ENCODE measurements at places on chromosomes 4 and X.

- DNase-seq = no peak
Observed at GRCh38 chr4:60432911-60433310, 767.2 kb upstream of the ADGRL3 start.

DNA sequence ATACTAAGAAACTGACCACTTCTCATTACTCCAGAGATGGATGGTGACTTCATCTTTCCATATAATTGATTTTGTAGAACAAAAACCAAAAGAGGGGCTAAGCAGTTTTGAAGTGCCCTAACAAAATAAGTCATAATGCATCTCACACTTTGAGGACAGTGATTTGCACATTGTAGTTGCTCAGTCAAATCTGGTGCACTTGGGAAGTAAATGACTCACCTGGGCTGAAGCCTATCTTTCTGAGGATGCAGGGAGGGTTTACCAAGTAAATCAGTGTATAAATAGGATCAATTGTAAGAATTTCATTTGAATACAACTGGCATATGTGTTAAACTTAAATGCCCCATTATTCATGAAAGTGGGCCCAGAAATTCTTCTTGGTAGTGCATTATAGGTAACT lies 134.2 kb downstream of the DCLK2 start:
- no peak for DNase-seq

DNA sequence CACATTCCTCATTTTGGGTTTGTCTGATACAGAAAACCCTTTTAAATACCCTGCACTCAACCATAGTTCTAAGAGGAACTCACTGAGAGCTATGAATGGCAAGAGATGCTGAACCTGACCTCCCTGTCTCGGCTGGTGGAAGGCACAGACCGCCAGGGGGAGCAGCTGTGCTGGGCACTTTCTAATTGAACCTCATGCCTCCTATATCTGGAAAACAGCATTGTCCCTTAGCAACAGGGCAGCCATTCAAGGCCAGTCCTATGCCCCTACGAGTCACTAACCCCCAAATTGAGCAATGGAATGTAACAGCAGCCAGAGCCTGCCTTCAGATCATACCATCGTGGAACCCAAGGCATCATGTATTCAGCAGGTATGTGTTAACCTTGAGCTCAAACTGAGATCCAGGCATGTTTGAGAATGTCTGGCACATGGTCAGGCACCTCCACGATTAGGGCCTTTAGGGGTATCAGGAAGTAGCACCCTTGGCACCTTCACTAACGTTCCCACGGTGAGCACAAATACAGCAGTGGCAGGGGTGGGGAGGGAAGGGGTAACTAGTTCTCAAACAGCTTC lies 5.1 kb downstream of the USP27X start:
- DNase-seq = peak; percentile 6

DNA sequence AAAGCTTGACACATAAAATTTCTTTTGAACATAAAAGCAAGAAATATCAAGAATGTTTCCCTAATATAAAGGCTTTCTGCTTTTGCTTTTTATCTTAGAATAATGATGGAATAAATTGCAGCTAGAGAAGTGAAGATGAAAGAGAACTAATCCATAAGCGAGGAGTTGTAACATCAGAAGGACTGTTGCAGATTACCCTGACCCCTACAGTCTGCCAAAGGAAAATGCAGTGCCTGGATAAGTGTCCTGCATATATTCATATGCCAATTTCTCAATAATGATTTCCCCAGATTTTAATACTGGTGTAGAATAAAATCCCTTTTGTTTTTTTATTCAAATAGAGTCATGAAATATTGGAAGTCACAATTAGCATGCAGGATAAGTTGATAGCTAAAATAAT lies 115.9 kb downstream of the MAGEC2 start:
- DNase-seq = no peak

GRCh38 chrX:79559290-79559689 lies 192.2 kb upstream of the ITM2A start:
- DNase-seq = no peak

- no peak for DNase-seq
Observed at GRCh38 chrX:132037479-132037993, 14.4 kb downstream of the STK26 start.

DNA sequence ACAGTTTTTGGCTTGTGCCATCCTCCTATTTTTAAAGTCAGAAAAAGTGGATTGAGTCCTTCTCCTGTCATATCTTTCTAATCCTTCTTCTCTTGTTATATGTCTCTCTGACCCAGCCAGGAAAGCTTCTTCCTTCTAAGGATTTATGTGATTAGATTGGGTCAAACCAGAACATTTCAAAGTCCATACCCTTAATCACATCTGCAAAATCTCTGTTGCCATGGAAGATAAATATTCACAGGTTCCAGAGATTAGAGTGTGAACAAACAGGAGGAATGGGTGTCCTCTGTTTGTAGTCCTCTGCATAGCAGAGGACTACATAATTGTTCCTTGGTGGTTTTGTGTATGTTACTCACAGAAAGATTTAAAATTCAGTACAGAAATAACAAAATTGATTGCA lies 421.2 kb downstream of the EPHA5 start:
- DNase-seq = no peak

DNA sequence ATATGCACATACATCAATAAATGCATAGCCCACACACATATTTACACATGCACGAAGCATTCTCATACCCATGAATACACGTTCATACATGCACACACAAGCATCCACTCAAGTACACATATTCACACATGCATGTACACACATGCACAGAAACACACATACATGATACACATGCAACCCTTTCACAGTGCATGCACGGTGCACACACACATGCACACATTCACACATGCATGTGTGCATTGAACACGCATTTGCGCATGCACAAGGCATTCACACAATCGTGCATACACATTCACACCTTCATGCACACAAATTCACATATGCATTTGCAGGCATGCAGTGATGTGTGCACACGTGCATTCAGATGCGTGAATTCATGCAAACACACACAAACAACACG lies 324.5 kb downstream of the DHRSX start:
- no peak for DNase-seq

DNA sequence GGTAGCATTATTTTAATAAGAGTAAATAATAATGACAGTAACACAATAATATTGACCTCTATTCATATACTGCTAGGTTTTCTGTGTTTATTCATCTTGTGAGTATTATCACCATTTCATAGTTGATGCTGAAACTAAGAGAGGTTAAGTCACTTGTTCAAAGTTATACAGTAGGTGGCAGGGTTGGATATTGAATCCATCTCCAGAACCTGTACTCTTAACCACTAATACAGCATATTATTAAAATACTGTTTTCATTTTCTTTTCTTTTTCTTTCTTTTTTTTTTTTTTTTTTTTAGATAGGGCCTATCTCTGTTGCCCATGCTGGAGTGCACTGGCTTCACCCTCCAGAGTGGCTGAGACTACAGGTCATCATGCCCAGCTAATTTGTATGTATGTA lies 7.1 kb upstream of the ELF2 start:
- DNase-seq = no peak

- DNase-seq = no peak
Observed at GRCh38 chrX:135009057-135009610, 13.2 kb downstream of the RTL8B start.

DNA sequence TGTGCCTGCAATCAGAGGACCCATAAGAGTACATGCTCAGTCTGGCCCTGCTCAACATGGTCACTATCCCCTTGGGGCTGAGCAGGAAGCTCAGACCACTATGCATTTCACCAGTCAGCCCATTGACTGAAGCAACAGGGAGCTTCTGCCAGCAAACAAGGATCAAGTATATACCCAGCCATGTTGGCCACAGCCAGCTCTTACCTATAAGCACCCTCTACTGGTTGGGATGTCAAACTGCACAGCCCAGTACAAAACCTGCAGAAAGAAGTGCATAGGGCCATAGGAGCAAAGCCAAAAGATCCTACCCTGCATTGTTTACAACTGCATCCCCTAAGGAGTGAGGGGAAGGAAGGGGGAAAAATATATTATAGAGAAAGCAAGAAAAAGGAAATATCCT lies 214.4 kb upstream of the CPEB2 start:
- DNase-seq = no peak

DNA sequence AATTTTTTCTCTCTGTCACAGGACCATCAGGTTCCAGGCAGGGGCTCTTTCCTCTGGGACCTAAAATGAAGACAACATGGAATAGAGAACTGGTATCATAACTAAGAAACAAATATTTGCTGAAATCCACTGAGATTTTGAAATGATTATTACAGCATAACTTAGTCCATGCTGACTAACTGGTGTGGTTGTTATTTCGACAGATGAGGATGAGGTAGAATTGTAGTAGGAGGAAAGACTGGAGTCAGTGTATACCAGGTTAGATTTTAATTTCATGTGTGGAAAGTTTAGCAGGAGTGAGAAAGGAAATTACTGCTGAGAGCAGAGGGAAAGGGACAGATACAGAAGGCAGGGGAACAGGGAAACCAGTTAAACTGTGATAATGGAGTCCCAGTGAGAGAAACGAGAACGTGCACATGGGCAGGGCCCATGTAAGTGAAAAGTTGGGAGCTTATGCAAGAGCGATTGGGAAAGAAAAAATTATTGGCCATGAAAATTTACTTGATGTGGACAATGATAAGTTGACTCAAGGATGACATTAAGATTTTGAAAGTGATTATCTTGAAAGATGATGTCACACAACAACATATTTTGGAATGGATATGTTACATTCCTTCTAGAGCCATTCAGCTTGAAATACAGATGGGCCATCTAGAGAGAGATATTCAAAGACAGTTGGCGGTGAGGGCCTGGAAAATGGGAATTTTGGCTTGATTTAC lies 98.7 kb upstream of the DDIT4L start:
- DNase-seq = no peak

GRCh38 chrX:72018277-72019112 lies 107.8 kb downstream of the NHSL2 start:
- peak; percentile 79 for DNase-seq

- no peak for DNase-seq
Observed at GRCh38 chr4:160175064-160175643, 1072.3 kb downstream of the RAPGEF2 start.

GRCh38 chrX:10001496-10001895 lies 34.3 kb downstream of the CLDN34 start:
- no peak for DNase-seq

DNA sequence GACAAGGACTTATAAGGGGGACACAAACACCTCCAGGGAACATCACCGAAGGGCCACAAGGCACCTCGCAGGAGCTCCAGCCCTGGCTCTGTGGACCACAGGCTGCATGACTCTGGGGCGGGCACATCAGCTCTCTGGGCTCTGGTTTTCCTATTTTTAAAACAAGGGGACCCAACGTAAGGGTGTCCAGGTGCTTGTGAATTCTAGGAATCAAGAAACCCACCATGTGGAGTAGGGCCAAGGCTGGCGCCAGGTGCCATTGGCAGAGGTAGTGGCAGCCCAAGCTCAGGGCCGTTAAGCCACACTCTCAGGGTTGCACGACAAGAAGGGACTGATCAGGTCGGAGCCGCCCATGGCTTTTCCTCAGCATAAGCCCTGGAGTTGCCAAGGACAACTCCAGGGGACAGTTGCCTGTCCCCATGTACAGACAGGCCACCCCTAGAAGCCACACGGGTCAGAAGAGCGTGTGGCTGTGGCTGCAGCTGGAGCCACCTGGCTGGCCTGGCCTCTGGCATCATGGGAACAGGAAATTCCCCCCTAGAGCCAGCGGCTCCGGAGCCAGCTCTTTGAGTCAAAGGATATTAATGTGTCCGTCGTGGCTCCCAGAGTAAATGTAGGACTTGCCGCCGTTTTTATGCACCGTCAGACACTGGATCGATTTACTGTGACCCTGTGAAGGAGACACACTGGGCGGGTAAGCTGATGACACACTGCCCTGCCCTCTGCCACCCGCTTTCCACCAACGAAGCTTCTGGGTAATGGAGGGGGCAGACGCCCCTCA lies 32.5 kb downstream of the WDR1 start:
- DNase-seq = no peak

DNA sequence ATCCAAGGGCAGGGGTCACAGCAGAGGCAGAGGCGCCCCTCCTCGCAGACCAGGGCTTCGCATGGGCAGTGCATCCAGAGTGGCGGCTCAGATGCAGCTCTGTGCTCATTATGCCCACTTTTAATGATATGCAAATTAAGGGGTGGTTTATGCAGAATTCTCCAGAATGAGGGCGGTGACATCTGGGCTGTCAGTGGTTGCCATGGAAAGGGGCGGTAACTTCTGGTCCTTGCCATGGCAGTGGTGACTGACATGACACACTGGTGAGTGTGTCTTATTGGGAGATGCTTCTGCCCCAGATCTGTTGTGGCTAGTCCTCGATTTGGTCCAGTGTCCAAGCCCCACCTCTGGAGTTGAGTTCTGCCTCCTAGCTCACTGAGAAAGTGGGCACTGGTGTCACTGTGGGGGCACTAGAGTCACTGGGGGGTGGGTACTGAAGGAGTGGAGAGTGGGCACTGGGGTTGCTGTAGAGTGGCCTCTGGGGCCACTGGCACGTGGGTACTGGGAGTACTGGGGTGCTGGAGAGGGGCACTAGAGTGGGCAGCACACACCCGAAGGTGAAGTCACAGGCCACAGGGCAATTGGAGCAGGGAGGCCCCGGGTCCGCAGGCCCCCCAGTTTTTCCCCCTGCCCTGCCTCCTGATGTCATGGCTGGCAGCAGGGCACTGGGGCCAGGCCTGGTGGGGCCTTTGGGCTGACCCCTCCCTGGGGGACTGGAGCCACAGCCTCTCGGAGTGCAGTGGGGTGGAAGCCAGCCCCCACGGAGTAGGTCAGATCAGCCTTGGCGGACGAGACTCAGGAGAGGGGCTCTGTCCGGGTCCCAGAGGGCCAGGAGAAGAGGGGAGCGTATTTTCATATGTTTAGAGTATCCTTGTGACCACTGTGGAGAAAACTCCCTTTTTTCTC lies 98.6 kb upstream of the NKX1-1 start:
- no peak for DNase-seq

- DNase-seq = no peak
Observed at GRCh38 chr4:28788929-28789490, 1928.4 kb downstream of the STIM2 start.

DNA sequence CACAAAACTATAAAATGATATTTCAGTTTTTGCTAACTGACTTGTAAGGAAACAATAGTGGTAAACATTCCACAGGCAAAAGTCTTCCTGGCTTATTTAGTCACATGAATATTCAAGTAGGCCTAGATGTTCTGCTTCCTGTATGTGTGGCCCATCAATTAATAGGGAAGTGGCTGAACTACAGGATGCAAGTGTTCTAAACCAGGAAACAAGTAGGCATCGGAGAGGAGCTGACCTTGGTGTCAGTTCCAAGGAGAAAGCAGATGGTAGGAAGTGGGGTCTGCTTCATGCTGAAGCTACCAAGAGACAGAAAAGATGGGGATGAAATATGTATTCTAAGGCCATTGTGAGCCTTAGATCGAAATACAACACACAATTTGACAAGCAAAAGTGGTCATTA lies 149.7 kb downstream of the ANTXR2 start:
- DNase-seq = no peak

GRCh38 chr4:101171747-101172146 lies 175.6 kb downstream of the PPP3CA start:
- DNase-seq = no peak

DNA sequence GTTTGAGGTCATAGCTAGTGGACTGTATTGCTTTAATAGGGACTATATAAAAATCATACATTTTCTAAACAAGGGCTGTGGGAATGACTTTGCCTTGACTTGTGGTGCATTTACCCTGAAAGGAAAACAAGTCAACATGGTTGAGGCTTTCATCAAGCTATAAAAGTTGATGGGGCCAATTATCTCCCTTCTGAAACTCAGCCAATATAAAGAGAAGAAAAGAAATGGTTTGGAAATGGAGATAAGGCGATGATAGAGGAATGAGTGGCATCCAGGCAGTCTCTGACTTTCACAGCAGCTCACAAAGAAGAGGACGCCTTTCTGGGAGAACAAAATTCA lies 118.7 kb downstream of the SMARCA1 start:
- no peak for DNase-seq
